NCI-H524 treated with DMSO at 0.1 percent for 48 hours (cell line): ENCODE measurements at places on chromosomes 7 and 10.

GRCh38 chr7:101772508-101773211 lies 44.8 kb upstream of the CUX1 start:
- no peak for DNase-seq

- DNase-seq: no peak
Measured at GRCh38 chr7:142298627-142299026, 40.8 kb upstream of the PRSS58 start.

DNA sequence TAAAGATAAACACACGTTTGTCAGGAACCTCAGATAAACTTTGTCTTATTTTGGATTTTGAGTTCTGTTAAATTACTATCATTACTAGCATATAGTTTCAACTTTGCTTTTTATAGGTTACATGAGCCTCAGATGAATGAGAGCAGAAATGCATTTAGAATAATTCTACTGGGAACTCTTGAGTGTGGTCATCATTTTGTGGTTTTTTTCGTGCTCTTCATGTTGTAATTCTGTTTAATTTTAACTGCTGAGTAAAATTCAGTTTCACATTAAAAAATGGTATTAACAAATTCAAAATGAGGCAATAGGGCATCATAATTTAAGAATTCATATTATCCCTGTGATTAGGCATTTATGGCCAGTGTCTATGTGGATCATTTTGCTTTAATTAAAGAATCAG lies 72.9 kb downstream of the GNAI1 start:
- DNase-seq: no peak

DNA sequence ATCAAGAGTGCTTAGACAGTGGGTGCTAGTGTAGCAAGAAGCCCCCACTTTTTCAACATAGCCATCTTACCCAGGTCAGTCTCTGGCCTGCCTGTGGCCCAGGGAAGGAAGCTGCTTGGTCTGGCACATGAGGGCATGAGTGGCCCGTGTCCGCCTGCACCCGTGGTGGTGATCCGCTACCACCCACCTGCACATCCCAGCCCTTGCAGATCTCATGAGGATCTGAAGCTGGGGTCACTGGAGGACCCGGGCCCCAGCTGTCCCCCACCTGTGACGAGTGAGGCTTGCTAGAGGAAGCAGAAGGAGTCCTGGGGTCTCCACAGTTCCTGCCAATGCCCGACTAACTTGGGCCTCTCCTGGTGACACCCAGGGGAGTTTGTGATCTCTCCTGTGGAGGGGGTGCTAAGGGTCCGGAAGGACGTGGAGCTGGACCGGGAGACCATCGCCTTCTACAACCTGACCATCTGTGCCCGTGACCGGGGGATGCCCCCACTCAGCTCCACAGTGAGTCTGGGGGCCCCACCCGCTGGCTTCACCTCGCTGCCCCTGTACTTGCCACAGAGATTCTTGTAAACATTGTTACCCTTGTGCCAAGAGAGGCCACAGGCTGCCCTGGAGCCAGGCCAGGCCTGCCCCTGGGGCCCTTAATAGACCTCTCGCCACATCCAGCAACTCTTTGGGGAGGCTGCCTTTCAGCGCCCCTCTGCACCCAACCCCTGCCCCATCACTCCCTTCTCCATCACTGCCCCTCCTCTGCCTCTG lies 10.8 kb upstream of the VSIR start:
- DNase-seq: no peak
